Stimulated activated CD4-positive, alpha-beta T cell treated with anti-CD3 and anti-CD28 coated beads, Interleukin-4, amount 100 ng/mL, for 48 hours (primary cell): ENCODE measurements at places on chromosomes 2 and 18.

DNA sequence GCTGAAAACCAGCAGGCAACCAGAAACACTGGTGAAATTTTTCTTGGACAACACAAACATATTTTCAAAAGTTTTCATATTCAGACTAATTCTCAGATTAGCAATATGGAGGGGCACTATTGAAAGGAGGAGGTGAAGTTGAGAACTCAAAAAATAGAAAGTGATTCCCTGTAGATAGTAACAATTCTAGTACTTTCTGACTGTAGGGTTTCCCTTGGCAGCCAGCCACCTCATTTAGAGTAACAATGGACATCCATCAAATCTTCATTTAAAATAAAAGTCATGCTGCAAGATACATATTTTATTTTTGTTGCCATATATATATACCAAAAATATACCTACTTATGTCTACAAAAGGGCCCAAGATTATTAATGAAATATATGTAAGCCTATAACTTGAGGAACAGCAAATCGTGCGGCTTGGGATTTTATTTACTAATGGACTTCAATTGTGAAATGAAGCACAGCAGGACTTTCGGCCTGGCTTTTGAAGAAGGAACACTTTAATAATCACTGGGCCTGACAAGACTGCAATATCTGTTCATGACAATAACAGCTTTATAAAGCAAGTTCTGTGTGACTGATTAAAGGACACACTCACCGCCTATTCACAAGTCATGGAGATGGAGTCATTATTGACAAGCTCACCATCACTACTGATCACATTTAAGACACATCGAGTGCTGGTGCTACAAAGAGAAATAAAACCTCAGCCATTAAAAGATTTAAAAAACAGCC, 6.8 kb upstream of the NR4A2 start:
- no peak for DNase-seq

DNA sequence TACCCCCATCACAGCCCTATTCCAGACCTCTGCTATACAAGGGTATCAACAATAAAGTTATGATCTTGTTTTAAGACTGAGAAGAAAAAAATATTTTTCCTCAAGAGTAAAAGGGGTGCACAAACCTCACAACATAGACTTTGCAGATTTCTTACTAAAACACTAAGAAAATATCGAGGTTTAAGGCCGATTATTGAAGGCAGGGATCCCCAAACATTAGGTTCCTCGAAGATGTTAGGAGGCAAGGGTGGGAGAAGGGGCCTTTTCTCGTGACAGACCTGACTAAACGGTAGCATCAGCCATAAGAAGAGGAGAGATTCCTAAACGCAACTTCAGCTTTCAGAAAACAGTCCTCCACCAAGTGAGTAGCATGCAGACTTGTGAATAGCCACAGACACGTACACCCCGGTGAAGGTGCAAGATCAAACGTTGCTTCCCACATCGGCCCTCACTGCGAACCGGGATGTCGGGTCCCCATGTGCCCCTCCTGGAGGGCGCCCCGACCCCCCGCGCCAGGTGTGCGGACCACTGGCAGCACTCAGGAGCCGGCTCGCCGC, 678 bp downstream of the PIAS2 start:
- no peak for DNase-seq

DNA sequence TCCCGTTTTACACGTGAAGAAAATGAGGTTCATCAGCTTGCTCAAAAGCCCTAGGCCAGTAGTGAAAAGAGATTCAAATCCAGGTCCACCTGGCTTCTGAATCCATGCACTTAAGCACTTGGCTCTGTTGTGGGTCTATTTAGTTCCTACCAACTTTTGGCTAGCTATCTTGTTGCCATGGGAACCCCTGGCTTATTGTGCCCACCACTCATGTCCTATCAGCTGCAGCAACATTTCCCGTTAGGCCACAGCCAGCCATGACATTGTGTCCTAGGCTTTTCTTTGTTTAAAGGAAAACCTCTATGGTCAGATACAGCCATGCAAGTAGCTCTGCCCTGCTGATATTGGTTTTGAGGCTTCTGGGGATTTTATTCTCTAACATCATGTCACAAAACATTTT, 49.8 kb downstream of the PLEK start:
- DNase-seq: no peak

DNA sequence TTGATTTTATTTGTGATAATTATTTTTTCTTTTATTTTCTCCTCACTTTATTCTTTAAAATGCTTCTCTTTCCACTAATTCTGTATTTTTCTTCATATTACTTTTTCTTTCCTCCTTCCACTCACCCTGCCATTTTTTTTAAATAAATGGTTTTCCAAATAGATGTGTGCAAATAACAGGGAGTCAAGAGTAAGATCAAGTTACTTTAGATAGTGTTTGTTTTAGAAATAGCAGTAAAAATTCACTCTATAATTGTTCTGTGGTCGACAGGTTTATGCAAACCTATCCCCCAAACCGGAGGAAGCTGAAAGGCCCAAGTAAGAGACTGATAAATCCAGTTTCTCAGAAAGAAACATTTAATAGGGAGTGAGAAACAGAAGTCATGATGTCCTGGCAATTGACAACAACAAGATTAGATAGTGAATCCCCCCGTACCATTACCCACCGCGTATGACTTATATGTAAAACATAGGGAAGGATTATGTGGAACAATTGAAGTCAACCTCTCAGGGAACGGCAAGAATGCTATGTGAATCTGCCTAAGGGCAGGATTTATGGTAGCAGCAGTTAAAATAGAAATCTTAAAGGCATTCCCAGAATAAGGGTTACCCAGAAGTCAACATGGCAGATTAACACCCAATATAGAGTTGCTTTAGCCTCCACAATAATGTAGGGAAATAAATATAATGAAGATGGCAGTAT, 75.5 kb downstream of the KYNU start:
- DNase-seq: no peak

- no peak for DNase-seq
These were observed 100.6 kb downstream of the ACKR3 start for GRCh38 chr2:236670235-236670620.

- no peak for DNase-seq
These were observed 67.3 kb downstream of the UXS1 start for GRCh38 chr2:106126705-106127281.

GRCh38 chr18:41444943-41445342, 510.1 kb upstream of the PIK3C3 start:
- DNase-seq: no peak

GRCh38 chr18:59228351-59228750, 8.4 kb downstream of the GRP start:
- no peak for DNase-seq
